ENCODE measurements at places on chromosomes 16 and 17.
A peak's percentile ranks its signal among the peaks of the same experiment; 100 is the strongest.

- no peak for DNase-seq
These were observed 10.1 kb upstream of the SLC25A39 start for GRCh38 chr17:44334727-44335126.

DNA sequence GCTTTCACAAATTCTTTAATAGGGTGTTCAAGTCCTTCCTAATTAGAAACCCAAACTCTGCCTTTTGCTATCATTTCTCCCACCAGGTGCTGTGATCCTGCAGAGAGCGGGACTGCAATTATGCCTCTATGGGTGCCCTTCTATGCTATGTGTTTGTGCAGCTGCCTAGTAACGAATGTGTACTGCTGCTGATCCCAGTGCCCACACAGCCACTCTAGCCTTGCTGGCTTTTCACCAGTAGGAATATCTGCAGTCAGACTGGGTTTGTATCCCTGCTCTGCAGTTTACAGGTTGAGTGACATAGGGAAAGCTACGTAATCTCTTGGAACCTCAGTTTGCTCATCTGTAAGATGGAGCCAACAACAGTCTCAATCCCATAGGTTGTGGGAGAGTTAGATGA is 179.6 kb upstream of the IRX3 start:
- no peak for DNase-seq

- no peak for DNase-seq
These were observed 50.1 kb upstream of the ATP2A3 start for GRCh38 chr17:4014148-4014927.

DNA sequence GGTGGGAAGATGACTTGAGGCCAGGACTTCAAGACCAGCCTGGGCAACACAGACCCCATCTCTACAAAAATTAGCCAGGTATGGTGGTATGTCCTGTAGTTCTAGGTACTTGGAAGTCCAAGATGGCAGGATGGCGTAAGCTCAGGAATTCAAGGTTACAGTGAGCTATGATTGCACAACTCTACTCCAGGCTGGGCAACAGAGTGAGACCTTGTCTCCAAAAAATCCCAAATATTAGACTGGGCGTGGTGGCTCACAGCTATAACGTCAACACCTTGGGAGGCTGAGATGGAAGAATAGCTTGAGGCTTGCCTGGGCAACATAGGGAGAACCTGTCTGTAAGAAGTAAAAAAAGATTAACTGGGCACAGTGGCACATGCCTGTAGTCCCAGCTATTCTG is 30.8 kb downstream of the SUZ12 start:
- DNase-seq = no peak

DNA sequence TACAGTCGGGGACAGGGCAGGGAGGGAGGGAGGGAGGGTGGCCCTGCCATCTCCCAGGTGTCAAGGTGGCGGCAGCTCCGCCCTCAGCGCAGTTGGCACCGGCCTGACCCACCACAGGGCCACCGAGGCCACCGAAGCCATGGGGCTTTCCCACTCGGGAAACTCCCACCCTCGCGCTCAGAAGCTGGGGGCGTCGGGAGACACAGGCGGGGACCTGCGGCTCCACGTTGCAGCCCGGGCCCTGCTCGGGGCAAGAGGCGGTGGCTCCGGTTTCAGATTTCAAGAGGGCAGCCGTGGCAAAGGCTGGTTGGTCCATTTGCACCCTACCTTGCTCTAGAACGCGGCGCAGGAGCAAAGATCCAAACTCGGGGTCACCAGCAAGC is 544 bp downstream of the CYB561 start:
- DNase-seq = peak; percentile 26

GRCh38 chr17:70017112-70017511 is 57.9 kb upstream of the KCNJ16 start:
- no peak for DNase-seq

DNA sequence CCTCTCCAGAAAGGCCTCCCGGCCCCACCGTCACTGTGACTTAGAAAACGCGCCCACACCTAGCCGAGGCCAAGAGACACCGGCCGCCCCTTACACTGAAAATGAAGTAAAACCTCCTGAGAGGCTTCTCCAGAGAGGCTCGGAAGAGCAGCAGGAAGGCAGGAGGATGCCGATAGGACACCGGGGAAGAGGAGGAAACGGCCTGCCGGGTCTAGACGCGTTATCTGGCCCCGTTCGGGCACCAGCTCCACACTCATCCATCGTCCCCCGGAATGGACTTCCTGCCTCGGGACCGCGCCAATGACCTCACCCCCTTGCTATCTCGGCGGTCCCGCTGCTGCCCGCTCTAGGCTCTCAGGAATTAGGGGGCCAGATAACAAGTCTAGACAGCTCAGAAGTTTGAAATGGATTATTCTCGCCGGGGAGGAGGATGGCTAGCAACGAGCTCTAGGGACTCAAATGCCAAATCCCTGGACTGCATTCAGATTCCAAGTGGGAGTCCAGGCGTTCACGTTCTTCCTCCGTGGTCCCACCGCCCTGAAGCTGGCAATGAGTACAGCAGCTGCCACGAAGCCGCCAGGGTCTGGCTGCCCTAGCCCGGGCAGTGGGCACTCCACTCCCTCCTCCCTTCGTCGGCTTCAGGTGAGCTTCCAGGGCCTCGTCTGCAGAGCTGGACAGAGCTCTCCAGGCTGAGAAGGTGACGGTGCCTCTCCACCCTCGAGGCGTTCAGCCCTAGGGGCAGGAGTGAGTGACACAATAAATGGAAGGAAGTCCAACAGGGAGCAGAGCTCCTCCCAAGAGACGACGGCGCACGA is 350.9 kb downstream of the FOXL1 start:
- no peak for DNase-seq

GRCh38 chr17:55405600-55405999 is 16.0 kb downstream of the MMD start:
- DNase-seq = no peak

DNA sequence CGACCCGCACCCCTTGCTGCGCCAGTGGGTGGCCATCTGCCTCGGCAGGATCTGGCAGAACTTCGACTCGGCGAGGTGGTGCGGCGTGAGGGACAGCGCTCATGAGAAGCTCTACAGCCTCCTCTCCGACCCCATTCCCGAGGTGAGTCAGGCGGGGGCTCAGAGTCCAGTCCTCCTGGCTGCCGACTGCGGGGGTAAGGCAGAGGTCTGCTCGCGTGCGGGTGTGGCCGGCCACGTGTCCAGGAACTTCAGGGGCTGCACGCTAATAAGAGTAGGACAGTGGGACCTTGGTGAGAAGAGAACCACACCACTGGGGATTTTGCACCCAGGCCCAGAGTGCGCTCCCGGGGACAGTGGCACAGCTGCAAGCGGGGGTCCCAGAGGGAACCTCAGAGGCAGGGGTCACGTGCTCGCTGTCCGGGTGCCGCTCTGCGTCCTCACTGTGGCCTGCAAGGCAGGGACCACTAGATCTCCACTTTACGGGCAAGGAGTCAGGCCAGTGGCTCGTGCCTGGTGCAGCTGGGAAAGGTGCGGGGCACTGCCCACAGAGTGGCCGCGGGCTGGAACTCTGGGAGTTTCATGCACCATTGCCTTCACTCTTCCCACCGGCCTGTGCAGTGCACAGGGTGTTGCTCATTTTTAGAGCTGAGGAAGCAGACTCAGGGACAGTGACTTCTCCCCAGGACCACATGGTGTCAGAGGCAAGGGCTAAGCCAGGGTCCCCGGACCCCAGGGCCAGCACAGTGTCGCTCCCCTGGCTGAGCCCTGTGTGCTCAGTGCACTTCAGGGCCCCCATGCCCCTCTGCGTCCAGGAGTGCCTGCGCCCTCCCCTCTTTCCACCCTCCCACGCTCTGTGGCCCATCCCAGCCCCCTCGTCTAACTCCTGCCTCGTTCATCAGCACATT is 107.6 kb upstream of the CHMP6 start:
- no peak for DNase-seq

- DNase-seq = peak; percentile 33
These were observed at the start of gene MPP2 for GRCh38 chr17:43907425-43907981. TSS of gene MPP2 (minus strand) at chr17:43907536. CDS start at chr17:43904460, 3,076 bp downstream.

- peak; percentile 56 for DNase-seq
These were observed 6.0 kb upstream of the CHRNE start for GRCh38 chr17:4908711-4909496.

- DNase-seq = peak; percentile 56
These were observed 22.7 kb upstream of the GPRC5B start for GRCh38 chr16:19907161-19907992.

DNA sequence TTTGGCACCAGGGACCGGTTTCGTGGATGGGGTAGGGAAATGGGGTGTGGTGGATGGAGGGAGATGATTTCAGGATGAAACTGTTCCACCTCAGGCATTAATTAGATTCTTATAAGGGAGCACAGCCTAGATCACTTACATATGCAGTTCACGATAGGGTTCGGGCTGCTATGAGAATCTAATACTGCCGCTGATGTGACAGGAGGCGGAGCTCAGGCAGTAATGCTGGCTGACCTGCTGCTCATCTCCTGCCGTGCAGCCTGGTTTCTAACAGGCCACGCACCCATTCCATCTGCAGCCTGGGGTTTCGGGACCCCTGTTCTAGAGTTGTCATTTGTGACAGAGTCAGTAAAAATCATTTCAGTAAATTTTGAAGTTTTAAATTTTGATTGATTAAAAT is 99.7 kb downstream of the CHD9 start:
- no peak for DNase-seq

- DNase-seq = no peak
These were observed 61.6 kb downstream of the SOX9 start for GRCh38 chr17:72182371-72182873.
